ENCODE measurements at places on chromosomes 4 and X.

GRCh38 chrX:7444967-7445366 is 297.0 kb upstream of the PUDP start:
- no peak for DNase-seq

DNA sequence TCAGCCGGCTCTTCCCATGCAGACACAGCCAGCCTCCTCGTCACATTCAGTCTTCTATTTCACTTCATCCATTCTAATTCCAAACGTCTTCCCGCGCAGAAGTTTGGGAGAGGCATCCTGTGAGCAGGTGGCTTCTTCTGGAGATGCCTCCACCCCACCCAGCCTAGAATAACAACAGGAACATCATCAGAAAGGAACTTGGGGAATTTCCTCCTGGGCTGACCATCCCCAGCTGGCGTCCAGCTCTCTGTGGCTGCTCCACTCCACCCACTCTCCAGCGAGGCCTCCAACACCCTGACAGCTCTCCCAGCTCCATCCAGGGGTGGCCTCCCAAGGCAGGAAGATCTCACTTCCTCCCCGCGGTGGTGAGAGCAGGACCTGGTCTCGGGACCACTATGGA is 5.5 kb upstream of the C4orf50 start:
- DNase-seq, result no peak

GRCh38 chrX:39705290-39705689 is 392.5 kb downstream of the BCOR start:
- DNase-seq, result peak; percentile 4

- DNase-seq, result no peak
These were observed 83.8 kb upstream of the C1QTNF7 start for GRCh38 chr4:15344041-15344440.

GRCh38 chr4:183906489-183906738 is 1.3 kb downstream of the STOX2 start:
- no peak for DNase-seq

DNA sequence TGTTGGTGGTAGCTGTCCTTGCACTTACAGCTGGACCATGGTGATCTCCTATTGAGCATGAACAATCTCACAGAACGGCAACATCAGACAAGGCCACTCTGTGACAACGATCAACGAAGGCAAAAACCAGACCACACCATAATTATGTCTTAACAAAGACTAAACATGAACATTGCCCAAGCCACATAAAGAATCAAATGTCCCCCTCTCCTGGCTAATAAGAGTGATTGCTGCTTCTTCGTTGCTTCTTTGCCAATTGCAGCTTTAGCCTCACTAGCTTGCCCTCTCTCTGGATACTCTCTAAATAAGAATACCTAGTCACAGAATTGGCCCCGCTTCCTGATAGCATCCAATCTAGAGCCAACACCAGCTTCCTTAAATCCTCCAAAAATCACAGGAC is 41.5 kb upstream of the PGRMC1 start:
- no peak for DNase-seq

DNA sequence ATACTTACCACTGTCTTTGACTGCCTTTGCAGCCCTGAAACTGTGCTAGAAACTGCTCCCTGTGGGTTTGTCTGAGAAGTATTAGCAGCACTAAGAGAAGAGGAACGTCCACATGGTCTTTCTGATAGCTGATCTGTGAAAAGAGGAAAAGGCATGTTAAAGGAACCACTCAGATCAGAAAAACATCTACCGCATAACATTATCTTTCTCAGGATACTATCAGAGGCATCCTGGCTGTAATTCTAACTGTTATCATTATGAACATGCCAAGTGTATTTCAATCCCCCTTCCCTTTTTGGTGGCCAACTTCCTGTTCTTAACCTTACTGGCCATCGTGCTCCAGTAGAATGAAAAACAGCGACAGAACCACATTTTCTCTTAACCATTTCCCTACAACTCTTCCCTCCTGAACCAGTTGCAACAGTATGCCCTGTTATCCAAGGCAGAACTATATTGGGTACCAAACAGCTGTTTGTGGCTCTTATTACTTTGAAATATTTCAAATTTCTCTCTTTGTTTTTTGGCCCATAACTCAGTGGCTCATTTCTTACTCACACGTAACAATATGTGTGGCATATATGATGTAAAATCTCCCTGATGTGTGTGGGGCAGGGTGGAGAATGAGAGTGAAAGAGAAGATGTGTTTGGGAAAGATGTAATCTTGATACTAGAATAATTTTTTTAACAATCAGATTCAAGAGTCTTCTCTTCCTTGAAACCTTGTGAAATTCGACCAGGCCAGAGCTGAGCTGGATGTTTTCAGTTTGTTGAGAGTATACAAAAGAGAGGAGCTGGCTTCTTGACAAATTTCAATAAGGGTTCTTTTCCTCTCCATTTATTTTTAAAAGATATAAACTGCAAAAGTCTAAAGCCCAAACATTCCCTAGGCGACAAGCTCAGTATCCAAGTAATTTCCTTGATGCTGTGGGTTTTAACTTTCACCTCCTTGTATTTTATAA is 35.2 kb downstream of the ARHGEF6 start:
- no peak for DNase-seq

DNA sequence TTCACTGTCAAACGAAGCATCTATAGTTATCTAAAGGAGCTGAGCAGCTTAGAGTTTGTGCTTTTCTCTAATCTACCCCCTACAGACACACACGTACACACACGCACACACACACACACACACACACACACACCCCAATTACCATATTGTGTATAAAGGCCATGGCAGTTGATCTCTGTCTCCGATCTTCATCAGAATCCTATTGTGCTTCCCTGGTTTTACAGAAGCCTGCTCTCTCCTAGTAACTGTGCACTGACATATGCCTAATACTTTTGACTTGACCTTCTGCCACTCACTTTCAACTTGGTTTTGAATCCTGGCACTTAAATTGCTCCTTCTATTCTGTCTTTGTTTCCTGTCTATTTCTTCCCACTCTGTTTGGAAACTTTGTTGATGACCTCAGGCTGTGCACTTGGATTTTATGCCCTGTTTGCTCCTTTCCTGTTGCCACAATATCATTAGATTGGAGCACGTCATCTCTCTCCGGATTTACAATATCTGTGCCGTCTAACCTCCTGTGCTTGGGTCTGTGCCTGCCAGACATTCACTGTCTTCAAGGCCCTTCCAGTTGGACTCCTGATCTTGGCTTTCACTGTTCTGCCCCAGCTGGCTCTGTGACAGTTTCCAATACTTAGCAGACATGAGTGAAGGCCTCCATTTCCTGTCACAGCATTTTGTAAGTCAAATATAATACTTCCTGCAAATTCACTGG is 928.1 kb downstream of the FAT4 start:
- DNase-seq, result no peak

- DNase-seq, result no peak
These were observed 274.6 kb downstream of the DHRSX start for GRCh38 chrX:2226182-2226581.

- DNase-seq, result no peak
These were observed 20.7 kb downstream of the NALF2 start for GRCh38 chrX:69524781-69525363.

- no peak for DNase-seq
These were observed 33.0 kb downstream of the GYPB start for GRCh38 chr4:143986180-143986579.

GRCh38 chrX:38515291-38515690 is 46.1 kb upstream of the TSPAN7 start:
- peak; percentile 60 for DNase-seq

GRCh38 chr4:41631523-41631922 is 93.6 kb downstream of the LIMCH1 start:
- no peak for DNase-seq

DNA sequence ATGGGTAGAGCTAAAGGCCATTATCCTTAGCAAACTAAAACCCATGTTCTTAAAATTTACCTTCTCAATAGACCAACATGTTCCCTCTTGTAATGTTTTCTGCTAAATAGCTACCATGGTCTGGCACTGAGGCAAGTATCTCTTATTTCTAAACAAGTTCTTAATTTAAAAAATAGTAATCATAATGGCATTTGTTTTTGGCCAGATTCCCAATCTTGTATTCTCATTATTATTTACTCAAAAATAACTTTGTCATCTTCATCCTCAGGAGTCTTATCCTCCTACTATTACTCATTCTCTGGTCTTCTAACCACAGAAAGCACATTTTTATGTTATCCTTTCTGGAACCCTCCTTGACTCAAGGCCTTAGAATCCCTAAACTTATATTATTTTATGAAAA is 931.2 kb downstream of the CCSER1 start:
- no peak for DNase-seq

- DNase-seq, result no peak
These were observed 521.6 kb downstream of the CCSER1 start for GRCh38 chr4:90648791-90649190.

GRCh38 chrX:22278375-22278774 is 5.7 kb downstream of the CBLL2 start:
- DNase-seq, result no peak

GRCh38 chr4:176258135-176258534 is 10.9 kb downstream of the ASB5 start:
- no peak for DNase-seq

Measured in inflammatory macrophage treated with lipopolysaccharide for 1 hour (primary cell).